Left ventricle myocardium inferior (tissue), 1 donor: ENCODE measurements at places on chromosomes 5 and 9. TPM values are rescaled to one million over a fixed set of nuclear protein-coding genes. Genes with fewer than 3 reads are reported as not detected.

- no peak for DNase-seq
Observed at GRCh38 chr9:137341227-137341626, 39.2 kb upstream of the NRARP start.

- DNase-seq = no peak
Observed at GRCh38 chr5:180545248-180545647, 46.1 kb downstream of the SCGB3A1 start.

GRCh38 chr9:36499174-36499890, 73.4 kb upstream of the MELK start:
- no peak for DNase-seq

DNA sequence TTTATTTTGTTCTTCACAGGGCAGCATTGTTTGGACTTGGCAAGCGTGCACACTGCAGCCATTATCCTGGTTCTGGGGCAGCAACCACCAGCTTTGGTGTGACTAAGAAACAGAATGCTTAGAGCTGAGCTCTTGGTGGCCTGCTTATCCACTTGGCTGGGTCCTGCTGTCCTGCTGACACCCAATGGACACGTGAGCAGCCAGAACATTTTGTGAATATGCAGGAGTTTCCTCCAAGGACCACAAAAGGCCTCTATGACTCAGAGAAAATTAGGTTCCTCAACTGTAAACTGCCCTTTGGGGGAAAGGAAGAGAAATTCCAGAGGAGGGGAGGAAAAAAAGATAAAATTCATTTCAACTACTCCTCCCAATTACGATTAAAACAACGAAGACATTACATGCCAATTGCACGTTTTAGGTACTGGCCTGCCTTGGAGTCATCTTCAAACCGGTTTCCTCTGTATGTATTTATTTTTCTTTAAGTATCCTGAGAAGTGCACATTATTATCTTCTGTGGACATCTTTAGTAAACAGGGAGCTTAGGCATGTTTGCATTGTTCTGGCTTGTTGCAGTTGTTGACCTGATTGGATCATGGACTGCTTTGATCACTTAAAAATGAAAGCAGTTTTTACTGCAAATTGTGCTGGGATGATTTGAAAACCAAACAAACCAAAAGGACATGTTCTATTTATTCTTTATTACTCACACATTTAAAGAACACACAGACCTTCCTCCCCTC, 82.3 kb upstream of the TLE4 start:
- DNase-seq = no peak

GRCh38 chr9:131582466-131583336, 37.4 kb downstream of the PRRT1B start:
- DNase-seq = no peak

GRCh38 chr9:95936579-95937075, 61.1 kb downstream of the ERCC6L2 start:
- no peak for DNase-seq

GRCh38 chr9:116661037-116661954, 25.8 kb upstream of the TRIM32 start:
- no peak for DNase-seq

GRCh38 chr9:83934569-83935275, 13.5 kb upstream of the KIF27 start:
- DNase-seq = no peak

- DNase-seq = peak; percentile 5
Observed at GRCh38 chr5:1032551-1033027, 24.0 kb downstream of the NKD2 start.

GRCh38 chr5:74370168-74370567, 270.4 kb downstream of the ENC1 start:
- no peak for DNase-seq

DNA sequence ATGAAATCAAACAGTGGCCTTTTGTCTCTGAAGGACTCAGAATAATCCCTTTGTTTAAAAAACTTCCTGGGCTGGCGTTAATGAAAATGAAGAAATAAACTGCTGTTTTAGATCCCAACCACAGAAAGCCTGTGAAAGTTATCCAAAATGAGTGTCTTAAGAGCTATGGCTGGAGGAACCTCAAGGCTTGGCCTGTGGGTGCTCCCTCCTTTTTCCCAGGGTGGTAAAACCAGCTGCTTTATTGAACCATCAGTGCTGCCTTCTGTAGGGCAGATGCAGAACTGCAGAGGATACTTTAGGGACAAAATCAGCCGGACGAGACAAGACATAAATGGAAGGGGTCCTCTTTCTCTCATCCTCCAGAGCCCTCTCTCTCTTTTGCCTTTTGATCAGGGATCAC, 100.9 kb downstream of the SMARCA2 start:
- no peak for DNase-seq

- no peak for DNase-seq
Observed at GRCh38 chr5:38724301-38725030, 121.3 kb upstream of the OSMR start.

DNA sequence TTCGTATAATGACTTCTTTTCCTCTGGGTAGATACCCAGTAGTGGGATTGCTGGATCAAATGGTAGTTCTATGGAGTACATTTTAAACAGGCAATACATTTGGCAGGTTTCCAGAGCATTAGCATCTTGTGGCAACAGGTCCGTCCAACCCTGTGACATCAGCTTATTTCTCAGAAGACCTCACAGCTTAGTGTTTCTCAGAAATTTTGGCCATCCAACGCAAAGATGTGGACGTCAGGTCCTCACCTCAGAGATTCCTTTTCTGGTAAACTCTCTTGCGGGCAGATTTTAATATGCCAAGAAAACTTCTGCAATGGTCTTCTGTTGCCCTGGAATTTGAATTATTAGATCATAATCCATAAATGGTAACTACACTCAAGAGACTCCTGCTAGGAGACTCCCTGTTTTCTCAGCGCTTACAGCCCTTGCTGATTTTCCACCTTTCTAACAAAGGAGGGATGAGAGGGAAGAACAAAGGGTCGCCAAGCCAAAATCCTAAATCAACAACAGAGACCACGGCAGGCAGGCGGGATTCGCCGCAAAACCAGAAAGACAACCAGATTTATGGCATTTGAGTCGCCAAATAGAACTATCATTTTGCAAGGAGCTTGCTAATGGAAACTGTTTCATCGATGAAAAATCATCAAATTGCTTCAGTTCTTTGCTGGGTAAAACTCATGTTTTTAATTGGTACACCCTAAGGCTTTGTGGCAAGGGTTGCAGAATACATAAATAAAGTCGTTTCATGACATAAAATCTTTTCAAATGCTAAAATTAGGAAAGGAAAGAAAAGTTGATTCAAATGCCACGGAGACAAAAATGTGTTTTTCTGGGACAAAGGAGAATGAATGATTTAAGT, 34.1 kb upstream of the PLPP1 start:
- DNase-seq = no peak

Gene ARL14EPL
- total RNA-seq = not detected

Gene AJM1
- total RNA-seq = 7.7 TPM
